ENCODE measurements at places on chromosomes 1 and 21.

- no peak for DNase-seq
Measured at GRCh38 chr21:42696501-42697040, 43.1 kb downstream of the PDE9A start.

GRCh38 chr1:188723332-188724020 lies 1754.2 kb downstream of the BRINP3 start:
- peak; percentile 12 for DNase-seq

DNA sequence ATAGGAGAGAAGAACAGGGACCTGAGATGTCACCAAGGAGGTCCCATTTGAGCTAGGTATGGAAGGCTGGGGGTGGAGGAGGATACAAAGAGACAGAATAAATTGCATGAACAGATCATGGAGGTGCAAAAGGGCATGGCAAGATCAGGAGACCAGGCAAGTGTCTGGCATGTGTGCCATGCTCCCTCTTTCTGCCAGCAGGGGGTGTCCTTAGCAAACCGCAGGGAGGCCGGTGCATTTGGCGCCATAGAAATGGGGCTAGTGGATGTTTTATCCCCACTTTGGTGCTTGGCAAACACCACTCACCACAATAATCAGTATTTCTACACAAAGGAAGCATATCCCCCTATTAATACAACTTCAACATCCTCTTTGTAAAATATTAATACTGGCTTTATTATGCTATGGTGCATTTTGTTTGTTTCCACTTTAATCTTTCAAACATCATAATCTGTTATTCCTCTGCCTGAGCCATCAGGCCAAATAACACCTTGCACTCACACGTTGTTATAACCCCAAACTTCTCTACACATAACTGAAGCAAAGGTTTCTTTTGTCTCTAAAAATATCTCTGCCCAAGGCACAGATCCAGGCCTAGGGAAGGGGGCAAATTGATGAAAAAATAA lies 25.9 kb downstream of the S100A6 start:
- DNase-seq, result peak; percentile 41

GRCh38 chr21:21851657-21852056 lies 853.4 kb downstream of the NCAM2 start:
- DNase-seq, result peak; percentile 10

DNA sequence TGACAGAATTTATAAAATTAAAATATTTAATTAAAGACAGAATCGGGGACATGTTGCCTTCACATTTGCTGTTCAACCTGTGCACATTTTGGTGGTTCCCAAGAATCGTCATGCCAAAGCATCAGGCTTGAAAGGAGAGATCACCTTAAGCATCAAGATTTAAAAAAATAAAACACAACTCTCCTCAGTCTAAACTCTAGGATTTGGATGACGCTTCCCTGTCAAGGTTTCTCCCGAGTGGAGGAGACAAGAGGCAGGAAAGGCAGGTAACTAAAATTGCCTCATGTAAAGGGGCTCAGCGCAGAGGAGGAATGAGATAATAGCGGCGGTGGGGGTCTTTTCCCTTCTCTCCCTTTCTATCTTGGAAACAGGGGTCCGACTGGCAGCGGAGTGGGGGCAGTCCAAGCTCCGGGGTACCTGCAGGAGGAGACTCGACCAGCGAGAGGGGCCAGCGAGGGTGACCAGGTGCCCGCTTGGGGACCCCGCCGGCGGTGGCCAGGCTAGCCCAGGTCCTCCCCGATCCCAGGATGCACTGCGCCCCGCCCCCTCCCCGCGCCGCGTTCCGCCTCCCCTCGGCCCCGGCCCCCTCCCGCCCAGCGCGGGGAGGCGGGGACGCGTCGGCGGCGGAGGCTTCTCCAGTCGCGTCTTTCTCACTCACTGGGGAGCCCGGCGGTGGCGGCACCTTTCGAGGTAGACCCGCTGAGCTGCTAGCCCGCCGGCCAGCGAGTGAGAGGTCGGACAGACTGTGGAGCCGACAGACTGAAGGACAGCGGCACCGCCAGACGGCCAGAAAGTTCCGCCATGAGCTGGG lies at the start of gene FNBP1L:
Gene FNBP1L (plus strand): TSS at position 638 of the 811 bp plus-strand sequence. CDS start 164 bp downstream, at position 802.
- DNase-seq, result peak; percentile 68

DNA sequence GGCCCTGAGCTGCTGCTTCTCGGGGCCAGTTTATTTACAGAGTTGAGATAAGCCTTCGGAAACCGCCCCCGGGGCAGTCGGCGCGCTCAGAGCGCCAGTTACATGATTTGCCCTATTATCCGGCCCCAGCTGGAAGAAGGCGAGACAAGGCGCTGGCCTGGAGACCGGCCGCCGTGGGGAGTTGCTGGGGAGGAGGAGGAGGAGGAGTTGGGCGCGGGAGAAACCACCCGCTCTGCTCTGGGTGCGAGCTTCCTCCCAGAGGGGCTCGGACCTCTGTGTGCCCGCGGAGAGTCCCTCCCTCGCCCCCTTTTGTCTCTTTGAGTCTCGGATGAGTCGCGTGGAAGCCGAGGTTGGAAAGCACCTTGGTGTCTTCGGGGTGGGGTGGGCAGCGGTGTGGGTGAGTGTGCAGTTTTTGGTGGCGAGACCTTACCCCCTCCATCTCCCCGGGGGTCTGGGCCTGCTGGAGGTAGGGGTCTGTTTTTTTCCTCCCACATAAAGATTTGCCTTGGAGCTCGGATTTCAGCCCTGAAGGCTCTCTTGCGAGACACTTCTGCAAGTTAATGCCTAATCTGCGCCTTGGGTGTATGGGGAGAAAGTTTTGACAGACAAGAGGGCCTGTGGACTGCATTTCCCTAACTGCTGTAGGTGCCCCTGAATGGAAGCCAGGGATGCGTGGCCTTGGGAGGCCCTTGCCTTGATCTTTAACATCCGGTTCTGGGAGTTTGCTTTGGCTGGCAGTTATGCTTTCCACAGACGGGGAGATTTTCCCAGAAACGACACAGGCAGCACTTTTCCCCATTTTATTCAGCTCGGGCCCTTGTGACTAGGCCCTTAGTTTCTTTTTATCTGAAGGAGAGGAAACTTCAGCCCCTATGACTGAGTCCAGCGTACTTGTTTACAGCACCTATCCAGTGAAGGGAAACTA lies 80.0 kb downstream of the NDUFS5 start:
- peak; percentile 41 for DNase-seq

DNA sequence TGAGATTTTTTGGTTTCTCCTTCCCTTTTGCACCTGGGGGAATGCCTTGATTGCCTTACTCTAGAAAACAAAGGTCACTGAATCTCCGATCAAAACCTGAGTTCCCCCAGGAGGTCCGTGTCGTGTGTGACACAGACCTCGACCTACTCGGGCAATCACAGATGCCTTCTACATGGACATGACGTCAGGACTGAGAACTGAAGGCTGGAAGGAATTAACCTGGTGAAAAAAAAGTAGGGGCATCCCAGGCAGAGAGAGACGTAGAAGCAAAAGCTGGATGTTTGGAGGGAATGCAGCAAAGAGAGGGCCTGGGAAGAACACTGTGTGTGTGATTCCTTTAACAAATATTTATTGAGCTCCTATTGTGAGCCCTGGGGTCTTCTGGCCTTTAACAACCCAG lies 178.0 kb downstream of the PRDM2 start:
- no peak for DNase-seq
